Thoracic aorta endothelial cell (primary cell): ENCODE measurements at places on chromosomes 1 and 21. TPM values are rescaled to one million over a fixed set of nuclear protein-coding genes. Genes with fewer than 3 reads are reported as not detected.

Gene MFAP2
- total RNA-seq: 13.6 and 14.6 TPM in 2 replicates

Gene COA7
- total RNA-seq: 20.5 and 22.8 TPM in 2 replicates

Gene CAMTA1
- 67.2 and 67.8 TPM in 2 replicates for total RNA-seq

Gene OTUD3
- 7.2 and 8.9 TPM in 2 replicates for total RNA-seq

Gene MEAF6
- total RNA-seq: 69.5 and 76.7 TPM in 2 replicates

Gene PGLYRP4
- not detected in 2 replicates for total RNA-seq

Gene MCOLN3
- total RNA-seq: not detected in 2 replicates

Gene FHAD1
- 0.14 and 0.27 TPM in 2 replicates for total RNA-seq

Gene S100A8
- not detected in 2 replicates for total RNA-seq

Gene SPRR5
- total RNA-seq: not detected in 2 replicates

Gene TRIM62
- 2.7 and 3.2 TPM in 2 replicates for total RNA-seq

Gene OR2L5
- total RNA-seq: not detected in 2 replicates

Gene AMY1C
- not detected in 2 replicates for total RNA-seq

Gene SLC6A17
- 0.13 and 0.22 TPM in 2 replicates for total RNA-seq

Gene LCA5L
- 0.80 and 1.6 TPM in 2 replicates for total RNA-seq
